ENCODE measurements at places on chromosomes 7 and 10.

DNA sequence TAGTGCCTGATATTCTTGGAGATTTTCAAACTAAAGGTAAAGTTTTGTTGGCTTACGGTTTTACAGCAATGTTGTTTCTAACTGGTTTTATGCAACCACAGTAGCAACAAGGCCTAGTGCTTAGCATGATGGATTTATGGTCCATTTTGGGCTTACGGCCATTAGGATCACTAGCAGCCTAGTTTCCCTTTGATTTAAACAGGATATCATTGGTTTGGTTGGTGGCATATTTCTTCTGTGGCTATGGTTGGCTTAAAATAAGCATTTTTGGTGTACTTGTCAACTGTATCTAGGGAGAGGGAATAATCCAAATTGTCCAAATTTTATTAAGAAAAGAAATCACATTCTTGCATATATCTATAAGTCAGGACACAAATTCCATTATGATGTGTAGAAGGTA is 194.0 kb downstream of the HDAC9 start:
- DNase-seq, result no peak

GRCh38 chr7:81929386-81929785 is 159.5 kb upstream of the HGF start:
- no peak for DNase-seq

- no peak for DNase-seq
These were observed 29.8 kb downstream of the SEM1 start for GRCh38 chr7:96679886-96680285.

- no peak for DNase-seq
These were observed 6.3 kb downstream of the PRF1 start for GRCh38 chr10:70596110-70596798.

DNA sequence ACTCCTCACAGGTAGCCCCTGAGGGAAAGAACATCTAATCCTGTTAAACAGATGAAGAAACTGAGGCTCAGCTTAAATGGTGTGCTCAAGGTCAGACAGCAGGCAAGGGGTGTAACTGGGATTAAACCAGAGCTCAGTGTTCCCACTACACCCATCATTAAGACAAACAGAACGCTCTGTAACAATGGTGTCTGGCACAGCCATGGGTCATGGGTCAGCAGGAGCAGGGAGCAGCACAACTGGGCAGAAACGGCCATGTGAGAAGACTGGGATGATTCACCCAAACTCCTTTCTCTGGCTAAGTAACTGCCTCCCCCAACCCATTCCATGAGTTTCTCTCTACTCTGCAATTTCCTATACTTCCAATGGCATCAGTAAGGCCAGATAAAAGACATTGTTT is 85.5 kb upstream of the PDE1C start:
- no peak for DNase-seq

- DNase-seq, result no peak
These were observed 5.7 kb downstream of the CYP17A1 start for GRCh38 chr10:102831322-102832071.

GRCh38 chr7:143352531-143353002 is 9.9 kb downstream of the FAM131B start:
- no peak for DNase-seq

DNA sequence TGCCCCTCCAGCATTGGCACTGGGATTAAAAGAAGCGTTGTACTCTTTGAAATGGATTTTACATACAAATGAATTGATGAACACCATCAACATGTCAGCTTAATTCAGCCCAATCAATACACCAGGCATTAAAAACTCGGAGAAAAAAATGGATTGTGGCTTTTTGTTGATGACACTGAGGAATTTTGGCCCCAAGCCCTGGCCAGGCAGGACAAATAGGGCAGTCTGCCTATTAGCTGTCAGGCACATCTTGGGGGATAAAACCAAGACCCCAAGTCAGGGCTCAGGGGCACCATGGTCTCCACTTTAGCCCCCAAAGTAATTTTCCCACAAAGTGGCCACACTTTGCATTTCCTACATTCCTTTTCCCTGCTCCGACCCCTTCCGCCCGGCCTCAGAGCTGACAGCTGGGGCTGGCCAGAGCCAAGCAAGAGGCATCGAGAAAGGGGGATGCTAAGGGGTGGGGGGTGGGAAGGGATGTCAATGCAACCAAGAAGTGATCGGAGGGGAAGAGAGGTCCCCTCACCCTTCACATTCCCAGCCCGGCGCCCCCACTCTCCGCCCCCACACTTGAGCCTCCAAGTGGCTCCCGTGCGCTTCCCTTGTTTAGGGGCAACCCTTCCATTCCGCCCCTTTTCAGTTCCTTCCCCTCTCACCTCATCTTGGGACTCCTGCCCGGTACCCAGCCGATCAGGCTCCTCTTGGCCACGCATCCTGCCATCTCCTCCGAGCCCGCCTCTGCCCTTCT is 711 bp downstream of the HIP1 start:
- DNase-seq, result no peak

- peak; percentile 28 for DNase-seq
These were observed 84.1 kb downstream of the SNX10 start for GRCh38 chr7:26375726-26376174.

DNA sequence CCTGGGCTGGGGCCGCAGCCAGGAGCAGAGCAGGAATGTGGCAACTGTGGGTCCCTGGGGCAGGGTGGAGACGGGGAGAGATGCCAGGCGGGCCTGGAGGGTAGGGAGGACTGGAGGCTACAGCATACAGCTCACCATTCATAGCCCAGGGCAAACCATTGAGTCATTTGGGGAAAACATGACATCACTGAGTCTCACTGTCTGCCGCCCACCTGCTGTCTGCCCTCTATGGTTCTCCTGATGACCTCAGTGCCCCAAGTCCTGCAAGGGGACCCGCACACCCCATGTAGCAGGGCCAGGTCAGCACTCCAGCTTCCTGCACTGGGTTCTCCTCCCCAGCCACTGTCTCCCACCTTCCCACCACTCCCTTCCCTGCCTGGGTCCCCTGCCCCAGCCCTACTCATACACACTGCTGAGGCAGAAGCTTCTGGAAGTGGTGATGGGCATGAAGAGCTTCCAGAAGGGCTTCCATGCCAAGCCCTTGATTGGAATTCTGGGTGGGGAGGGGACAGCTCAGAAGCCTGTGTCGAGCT is 10.4 kb downstream of the CHST3 start:
- peak; percentile 43 for DNase-seq

DNA sequence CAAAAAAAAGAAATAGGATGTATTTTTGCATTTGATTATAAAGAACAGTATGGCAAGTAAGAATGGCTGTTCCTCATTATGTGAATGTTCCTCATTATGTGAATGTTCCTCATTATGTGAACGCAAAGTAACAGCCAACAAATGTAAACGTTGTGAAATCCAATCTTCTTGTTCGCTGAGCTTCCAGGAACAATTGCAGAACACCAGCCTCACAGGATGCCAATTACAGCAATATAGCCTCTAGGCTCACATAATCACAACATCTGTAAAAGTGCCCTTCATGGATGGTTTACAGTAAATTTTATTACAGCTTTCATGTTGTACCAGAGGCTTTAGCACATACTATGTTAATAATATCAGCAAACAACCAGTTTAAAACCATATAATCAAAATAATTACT is 71.6 kb downstream of the THSD7A start:
- DNase-seq, result no peak

DNA sequence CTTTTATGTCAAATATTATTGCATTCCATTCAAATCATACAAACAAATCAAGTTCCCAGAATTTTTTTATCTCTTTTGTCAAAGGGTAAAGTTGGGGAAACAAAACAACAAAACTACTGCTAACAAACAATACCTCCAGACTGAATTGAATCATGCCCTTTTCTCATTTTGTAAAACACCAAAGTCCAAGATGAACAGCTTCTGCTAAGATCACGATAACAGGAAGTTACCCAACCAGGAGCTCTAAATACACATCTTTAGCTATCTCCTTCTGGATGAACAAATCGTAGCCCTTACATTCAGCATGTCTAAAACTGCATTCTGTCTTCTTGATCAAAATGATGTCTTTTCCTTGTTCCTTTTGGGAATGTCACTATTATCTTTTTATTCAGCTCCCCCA is 97.4 kb downstream of the CTTNBP2 start:
- DNase-seq, result no peak

- no peak for DNase-seq
These were observed 255.9 kb downstream of the USP6NL start for GRCh38 chr10:11355592-11355991.

- DNase-seq, result peak; percentile 23
These were observed 90.3 kb downstream of the MICALL2 start for GRCh38 chr7:1368682-1369571.

DNA sequence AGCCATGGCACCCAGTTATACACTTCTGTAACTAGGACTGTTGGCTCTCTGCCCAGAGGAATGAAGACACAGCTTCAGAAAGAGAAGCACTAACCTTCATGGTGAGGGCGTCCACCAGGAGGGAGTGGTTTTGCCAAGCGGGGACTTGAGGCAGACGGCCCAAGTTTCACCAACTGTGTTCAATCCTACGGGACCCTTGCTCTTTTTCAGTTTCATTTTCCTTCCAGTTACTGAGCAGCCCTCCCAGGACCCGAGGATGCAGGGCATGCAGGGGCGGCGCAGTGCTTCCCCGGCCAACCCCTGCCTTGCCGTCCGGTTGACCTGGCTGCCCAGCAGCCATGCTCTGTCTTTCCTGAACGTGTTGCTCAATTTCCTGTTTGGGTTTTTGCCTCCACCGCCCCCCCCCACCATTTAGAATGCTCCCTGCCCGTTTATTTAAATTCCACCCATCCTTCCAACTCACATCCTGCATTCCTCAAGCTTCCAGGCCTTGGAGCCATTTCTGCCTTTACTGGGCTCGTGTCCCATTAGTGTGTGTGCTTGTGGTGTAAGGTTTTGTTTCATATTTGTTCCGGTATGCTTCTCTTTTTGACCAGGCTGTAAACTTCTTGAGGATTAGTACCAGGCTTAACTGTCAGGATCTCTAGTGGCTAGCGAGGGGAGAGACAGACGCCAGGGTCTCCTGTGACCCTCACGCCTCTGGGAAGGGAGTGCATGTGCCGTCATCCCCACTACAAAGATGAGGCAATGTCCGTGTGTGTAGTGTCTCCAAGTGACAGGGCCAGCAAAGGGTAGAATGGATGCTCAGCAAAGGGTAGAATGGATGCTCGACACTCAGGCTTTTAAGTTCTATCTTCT is 31.6 kb downstream of the IL15RA start:
- DNase-seq, result no peak

DNA sequence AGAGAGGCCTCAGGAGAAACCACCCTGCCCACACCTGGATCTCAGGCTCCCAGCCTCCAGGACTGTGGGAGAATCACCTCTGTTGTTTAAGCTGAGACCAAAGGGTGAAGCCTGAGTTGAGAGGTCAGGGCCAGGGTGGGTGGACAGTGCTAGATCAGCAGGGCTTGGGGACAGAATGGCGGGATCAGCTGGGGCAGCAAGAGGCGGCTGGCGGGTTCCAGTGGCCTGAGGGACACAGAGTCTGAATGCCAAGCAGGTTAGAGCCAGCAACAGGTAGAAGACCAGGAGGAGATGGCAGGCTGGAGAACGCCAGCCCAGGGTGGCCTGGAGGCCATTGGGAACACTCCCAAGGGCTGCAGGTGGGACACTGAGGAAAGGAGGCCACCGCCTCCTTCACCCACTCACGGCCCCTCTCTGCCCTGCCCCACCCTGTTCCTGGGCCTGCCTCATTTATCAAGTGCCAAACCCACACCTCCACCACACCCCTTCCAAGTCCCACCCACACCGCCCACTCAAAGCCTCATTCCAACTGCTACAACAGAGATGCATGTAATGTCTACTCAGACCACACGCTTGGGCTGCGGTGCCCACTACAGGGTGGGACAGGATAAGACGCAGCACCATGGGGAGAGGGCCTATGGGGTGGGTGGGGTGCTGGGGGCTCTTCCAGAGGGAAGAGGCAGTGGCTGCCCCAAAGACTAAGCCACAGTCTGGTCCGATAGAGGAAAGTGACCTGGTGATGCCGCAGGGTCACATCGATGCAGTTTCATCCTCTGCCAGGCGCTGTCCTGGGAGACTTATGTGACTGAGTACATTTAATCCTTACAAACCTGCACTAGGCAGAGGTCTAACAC is 173.9 kb downstream of the TNS3 start:
- DNase-seq, result no peak

- no peak for DNase-seq
These were observed 329.4 kb downstream of the TFEC start for GRCh38 chr7:115701141-115701540.

- peak; percentile 41 for DNase-seq
These were observed 552 bp downstream of the IL15RA start for GRCh38 chr10:5976512-5977470.

Measured in stimulated activated naive CD8-positive, alpha-beta T cell treated with anti-CD3 and anti-CD28 coated beads, Interleukin-15, amount 100 ng/mL, for 72 hours (primary cell).